Renal pelvis (tissue), 12 donors: ENCODE measurements at places on chromosomes 7 and 10.

DNA sequence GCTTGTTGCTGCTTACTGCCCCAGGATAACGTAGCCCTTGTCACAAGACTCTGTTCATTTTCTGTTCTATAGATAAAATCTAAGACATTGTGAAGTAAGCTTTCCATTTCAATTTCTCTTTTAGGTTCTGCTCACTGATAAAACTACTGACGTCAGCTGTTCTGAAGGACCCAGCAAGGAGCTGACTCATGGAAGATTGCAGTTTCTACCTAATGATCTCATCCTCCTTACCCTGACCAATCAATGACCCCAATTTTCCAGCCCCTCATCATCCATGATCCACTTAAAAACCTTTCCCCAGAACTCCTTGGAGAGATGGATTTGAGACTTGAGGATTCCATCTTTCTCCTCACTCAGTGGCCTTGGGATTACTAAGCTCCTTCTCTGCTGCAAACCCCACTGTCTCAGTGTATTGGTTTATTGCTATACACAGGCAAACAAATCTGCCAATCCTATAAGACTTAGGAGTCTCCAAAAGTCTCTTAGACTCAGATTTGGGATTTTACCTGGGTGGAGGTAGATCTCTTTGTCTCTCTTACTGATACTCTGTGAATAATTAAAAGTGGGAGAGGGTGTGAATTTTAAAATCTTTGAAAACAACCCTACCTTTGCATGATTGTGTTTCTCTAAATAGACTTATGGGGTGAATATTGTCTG, 109.2 kb upstream of the TRIM24 start:
- DNase-seq = no peak

DNA sequence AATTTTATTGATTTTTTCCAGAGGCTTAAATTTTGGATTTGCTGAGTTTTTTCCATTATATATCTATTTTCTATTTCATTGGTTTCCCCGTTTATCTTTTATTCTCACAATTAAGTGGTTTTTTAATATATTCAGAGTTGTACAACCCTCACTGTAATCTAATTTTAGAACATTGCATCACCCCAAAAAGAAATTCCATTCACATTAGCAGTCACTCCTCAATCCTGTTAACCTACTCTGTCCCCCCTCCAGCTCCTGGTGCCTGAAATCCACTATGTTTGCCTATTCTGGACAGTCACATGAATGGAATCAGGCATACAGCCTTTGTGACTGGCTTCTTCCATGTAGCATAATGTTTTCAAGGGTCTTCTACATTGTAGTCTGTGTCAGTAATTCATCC, 55.8 kb upstream of the ITGA8 start:
- DNase-seq = no peak

DNA sequence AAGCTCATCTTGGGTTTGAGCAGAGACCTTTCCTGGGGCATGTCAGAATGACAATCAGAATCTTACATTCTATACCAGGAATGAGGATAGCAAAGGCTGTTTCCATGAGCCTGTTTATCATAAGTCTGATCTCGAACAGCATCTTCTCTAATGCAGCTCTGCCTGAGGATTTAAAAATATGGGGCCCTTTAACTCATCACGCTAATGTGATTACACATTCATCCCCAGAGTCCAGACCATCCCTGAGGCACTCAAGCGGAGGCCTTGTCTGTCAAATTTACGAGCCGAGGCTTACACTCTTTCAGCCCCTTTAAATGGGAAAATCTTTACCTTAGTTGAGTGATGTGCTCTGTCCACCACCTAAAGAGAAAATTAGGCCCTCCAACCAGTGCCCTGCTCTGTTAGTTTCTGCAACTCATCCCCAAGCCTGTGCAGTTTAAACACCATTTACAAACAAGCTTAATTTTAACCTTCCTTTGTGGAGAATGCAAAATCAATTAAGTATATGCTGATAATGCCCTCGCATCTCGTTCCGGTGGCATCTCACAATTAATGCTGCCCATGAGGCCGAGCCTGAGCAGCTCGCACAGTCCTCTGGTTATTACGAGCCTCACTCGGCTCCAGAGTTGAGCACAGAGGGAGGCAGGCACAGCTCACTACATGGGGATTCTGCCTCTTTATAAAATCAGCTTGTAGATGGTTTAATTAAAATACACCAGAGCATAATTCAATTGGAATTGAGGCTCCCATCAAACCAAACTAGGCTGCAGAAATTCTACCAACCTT, 16.0 kb downstream of the CHST15 start:
- DNase-seq = peak; percentile 67

DNA sequence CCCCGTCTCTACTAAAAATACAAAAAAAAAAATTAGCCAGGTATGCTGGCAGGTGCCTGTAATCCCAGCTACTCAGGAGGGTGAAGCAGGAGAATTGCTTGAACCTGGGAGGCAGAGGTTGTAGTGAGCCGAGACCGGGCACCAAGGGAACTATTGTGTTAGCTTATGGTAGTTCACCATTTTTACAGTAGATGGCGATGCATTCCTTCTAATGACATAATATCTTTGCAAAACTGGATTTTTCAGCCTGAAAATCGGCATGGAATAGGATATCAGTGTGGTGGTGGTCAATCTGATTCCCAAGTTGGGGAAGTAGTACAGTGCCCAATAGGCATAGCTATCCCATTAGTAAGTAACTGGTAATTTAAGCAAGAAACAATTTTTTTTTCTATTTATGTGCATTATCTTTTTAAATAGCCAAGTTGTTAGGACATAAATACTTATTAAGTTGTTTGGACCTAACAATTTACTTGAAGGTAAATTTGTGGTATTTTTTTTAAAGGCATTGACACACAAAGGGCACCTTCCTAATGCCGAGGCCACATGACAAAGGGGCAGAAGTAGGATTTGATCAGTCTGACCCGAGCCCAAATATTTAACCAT, 17.6 kb upstream of the IMPDH1 start:
- DNase-seq = peak; percentile 51

GRCh38 chr10:13669182-13669855, 82.6 kb downstream of the PRPF18 start:
- no peak for DNase-seq

- DNase-seq = no peak
These were observed 7.0 kb upstream of the GBX1 start for GRCh38 chr7:151174246-151175046.

GRCh38 chr10:124665980-124666379, 78.2 kb downstream of the FAM53B start:
- DNase-seq = no peak

- DNase-seq = no peak
These were observed 8.0 kb downstream of the XRCC2 start for GRCh38 chr7:152667958-152668357.

GRCh38 chr7:15607529-15608210, 45.9 kb upstream of the AGMO start:
- DNase-seq = no peak
